ENCODE measurements at places on chromosomes 1 and 21.

DNA sequence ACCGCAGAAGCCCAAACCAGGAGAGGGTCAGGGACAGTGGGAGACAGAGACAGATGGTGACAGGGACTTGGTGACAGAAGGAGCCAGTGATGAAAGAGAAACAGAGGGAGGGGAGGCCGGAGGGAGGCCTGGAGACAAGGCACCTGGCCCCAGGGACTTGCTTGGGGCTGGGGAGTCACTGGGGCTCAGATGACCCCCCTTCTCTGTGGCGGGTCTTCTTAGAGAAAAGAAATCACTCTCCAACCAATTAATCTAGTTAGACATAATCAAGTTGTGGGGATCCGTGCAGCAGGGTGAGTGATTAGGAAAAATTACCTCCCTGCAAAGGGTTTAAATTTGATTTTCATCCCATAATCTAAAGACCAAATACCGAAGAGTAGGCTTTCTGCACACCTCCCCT lies 519.8 kb downstream of the PTPRU start:
- DNase-seq: no peak

DNA sequence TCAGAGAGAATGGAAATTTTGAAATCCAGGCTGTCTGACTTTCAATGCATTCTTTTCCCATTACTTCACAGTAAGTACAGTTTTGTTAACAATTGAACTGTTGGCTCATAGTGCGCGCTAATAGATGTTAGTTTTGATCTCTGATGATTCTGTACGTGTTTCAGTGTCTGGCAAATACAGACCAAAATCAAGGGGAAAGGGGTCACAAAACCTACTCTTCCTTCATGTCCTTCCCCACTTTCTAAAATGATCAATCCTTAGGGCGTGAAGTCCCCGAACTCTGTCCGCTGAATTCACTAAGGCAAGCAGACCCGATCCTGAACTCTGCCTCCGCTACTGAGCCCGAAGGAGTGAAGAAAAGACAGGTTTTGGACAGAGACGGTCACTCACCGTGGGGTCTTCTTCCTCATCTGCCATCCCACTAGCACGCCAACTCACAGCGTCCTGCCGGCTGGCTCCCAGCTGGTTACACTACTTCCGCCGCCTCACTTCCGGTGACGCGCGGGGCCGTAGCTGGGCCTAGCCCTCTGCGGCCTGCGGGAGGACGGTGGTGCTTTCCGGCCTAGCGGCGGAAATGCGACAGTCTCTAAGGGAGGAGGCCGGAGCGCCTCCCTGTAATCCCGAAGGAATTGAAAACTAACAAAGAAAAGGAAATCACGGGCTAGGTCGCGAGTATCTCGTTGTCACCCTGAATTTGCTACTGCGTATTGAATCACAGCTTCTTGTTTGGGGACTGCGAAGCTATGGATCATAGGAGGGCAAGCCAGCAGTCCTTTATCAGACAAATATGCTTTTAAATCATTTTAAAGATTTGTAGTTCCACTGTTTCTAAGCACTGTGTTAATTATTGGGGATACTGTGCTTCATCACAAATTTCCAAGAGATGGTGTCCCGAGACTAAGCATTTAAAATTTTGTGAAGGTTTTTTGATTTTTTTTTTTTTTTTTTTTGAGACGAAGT lies at the start of gene TAF13:
Gene TAF13 (minus strand): TSS at position 473 of the 960 bp plus-strand sequence. CDS start 56 bp downstream, at position 417.
- DNase-seq: peak; percentile 68

DNA sequence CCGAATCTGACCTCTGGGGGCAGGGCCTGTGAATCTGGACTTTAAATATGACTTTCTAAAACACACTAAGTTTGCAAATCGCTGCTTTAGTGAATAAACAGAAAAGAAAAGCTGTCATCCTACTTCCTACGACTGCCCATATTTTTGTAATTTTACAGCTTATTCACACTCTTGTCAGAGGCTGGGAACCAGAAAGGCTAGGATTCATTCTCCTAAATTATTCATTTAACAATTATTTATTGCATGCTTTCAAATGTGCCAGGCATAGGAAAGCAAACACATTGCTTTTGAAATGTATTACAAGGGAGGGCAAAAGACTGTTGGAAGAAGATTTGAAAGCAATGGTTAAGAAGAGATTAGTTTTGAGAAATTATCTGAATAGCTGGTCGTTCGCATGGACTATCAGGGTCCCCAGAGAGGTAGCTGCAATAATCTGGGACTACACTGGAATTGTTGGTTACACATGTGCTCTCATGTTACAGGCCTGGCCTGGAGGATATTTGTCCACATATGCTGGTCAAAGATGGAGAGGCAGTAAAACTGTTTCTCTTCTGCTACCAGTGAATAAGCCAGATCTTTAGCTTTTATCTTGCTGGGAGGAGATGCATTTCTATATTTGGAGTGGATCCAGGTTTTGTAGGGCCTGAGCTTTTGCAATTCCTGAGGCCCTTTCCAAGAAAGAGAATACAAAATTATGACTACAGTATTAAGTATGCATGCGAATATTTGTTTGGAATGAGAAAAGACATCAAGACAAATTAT lies 29.6 kb upstream of the SFPQ start:
- no peak for DNase-seq

GRCh38 chr21:38937286-38937790 lies 131.6 kb downstream of the ETS2 start:
- no peak for DNase-seq

- DNase-seq: no peak
Observed at GRCh38 chr1:55641947-55642346, 426.8 kb upstream of the USP24 start.

DNA sequence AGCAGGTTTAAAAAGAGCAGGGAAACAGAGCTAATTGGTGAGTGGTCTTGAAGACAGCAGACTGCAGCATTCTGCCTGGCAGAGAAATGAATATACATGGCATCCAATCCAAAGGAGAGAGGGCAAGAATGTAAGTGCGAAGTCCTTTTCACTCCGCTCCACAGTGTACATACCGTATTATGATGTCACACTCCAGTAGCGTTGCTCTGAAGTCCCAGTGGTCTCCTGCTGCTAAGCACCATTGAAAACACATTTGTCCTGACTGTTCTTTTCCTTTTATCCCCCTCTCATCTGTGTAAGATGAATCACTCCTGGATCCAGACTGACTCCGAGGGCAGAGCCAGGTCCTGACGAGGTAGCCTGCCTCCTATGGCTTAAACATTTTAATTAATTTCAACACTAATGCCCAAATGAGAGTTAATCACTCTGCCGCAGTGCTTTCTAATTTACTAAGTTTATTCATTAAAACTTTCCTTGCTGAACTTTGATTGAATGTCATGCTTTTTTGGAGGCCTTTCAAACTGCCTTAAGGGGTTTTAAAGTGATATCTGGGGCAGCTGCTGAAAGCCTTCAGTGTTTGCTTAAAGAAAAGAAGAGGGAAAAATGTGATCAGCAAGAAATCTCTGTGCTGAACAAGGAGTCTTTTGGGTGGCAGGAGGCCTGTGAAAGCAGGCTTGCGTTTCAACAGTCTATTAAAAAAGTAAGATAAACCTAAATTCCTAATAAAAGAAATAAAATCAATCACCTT lies 227.2 kb downstream of the ATG4C start:
- no peak for DNase-seq

GRCh38 chr1:54459726-54460191 lies 53.6 kb upstream of the SSBP3 start:
- DNase-seq: no peak

DNA sequence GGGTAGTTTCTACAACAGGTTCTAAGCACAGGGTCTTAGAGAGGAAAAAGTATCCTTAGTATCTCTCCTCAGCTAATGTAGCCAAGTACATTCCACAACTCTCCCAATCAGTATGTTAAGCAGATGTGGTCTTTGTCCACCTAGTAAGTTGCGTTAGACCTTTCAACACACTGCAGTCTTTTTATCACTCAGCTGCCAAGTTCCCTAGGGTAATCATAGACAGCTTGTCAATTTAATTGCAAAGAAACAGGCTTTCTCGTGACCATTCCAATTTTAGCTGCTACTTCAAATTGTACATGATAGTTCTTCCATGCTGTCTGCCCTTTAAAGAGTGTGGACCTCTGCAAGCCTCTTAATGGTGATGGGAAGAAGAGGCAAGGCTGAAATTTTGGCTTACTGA lies 211.8 kb upstream of the PKN2 start:
- DNase-seq: no peak

DNA sequence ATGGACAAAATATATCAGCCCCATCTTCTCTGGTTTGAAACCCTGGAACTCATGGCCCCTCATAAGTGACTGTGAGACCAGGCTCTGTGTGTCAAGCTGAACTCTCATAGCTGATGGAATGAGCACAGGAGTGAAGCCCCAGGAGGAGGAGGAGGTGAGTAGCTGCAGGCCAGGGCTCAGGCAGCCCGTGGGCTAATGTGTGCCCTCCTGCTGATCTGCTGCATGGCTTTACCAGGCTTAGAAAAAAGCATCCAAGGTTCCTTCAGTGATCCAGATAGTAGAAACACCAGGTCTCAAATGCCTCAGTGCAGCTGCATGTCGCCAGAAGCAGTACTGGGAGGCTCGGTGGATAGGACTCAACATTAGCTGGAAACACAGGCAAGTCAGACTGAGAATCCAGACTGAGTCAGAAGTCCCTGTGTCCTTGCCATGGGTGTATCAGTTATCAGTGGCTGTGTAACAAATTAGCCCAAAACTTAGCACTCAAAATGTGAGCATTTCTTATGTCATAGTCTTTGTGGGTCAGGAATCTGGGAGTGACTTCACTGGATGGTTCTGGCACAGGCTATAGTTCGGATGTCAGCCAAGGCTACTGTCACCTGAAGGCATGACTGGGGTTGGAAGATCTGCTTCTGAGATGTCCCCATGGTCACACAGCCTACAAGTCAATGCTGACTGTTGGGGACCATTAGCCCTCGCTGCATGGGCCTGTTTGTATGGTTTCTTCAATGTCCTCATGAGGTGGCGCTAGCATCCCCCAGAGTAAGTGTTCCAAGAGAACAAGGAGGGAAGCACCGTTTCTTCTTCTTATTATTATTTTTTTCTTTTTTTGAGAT lies 255.4 kb upstream of the IRF2BP2 start:
- no peak for DNase-seq

GRCh38 chr1:229836324-229836723 lies 210.3 kb downstream of the URB2 start:
- no peak for DNase-seq

DNA sequence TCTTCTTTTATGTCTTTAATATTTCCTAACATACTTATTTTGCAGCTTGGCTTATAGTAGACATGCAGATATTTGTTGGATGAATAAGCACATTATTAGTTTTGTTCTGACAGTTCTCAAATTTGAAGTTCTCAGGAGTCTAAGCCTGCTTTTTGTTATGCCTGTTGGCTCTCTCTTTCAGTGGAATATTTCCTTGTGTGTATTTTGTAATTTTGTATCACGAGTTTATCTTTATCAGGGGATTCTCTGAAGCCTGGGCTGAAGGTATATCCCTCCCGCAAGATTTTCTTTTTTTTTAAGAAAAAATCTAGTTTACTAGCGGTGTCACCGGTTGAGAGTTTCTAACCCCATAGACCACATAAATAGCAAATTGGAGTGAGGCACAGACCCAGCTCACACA lies 105.9 kb downstream of the RGL1 start:
- no peak for DNase-seq

DNA sequence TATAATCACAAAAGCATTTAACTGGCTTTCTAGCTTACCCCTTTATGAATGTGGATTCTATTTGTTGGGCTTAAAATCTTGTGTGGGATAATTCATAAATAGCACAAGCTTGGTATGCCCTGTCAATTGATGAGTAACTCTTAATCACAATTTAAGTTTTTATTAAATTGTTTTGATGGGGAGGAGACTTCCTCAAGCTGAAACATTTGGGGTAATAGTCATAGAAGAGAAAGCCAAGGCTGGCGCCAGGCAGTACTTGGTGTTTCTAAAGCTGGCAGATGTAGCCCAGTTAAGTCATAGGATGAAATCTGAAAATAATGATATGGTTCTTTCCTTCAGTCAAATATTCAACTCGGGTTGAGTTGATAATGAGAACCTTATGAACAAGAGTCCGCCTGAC lies 167.2 kb downstream of the FMN2 start:
- DNase-seq: no peak

GRCh38 chr1:187157115-187157514 lies 328.4 kb downstream of the PLA2G4A start:
- no peak for DNase-seq

DNA sequence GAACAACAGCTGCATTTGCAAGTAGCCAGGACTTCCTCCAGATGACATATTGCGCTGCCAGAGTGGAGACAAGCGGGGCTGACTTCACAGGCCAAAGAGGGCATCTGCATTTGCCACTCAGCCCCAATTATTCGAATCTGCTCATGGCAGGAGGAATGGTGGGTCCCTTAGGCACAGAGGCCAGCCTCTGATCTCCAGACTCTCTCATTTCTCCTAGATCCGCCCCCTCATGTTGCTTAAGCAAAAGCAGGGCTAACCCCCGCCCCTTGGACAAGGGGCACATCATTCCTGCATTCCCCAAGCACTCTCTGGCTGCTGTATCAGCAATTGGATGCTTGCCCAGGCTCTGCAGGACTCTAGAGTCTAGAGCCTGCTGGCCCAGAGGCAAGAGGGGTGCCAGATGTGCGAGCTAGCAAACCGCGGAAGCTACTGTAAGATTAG lies 262.4 kb downstream of the ST6GALNAC3 start:
- no peak for DNase-seq

- DNase-seq: no peak
Observed at GRCh38 chr1:179814546-179814838, 63.1 kb downstream of the TOR1AIP2 start.

DNA sequence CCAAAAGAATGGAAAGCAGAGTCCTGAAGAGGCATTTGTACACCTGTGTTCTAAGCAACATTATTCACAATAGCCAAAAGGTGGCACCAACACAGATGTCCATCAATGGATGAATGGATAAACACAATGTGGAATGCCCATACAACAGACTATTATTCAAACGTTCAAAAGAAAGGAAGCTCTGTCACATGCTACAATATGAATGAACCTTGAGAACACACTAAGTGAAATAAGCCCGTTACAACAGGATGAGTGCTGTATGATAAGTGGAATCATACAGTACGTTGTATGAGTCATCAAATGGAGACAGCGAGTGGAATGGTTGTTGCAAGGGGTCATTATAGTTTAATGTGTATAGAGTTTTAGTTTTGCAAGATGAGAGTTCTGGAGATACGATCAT lies 80.1 kb downstream of the SH3BGR start:
- DNase-seq: no peak

DNA sequence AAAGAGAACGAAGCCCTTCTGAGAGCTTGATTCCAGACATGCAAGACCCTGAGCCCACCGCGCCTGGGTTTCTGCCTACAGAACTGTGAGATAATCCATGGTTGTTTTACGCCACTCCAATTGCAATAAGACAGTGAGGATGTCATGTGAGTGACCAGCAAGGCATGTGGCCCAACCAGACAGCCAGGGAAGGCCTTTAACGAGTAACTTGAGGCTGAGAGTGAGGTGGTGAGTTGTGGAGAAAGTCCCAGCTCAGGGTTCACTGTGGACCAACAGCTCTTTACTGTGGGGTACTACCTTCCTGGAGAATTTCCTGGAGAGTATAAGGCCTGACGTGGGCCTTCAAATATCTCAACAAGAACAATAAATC lies 153.9 kb downstream of the ETS2 start:
- DNase-seq: no peak

DNA sequence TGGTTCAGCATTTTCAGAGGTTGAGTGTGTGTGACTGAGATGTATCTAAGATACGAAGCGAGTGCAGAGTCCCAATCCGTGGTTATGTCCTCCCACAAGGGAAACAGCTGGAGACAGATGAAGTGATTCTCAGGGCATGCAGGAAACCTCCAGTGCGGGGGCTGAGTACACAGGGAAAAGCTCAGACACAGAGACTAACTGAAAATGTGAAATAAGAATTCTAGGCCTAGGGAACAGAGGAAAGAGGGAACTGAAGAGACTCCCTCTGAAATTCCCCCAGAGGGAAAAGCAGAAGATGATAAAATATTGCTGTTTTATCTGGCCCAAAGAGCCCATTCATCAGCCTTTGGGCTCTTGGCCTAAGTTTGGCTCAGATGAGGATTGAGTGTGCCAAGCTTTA lies 116.8 kb downstream of the LRRC53 start:
- no peak for DNase-seq

Data from stimulated activated CD4-positive, alpha-beta T cell treated with anti-CD3 and anti-CD28 coated beads, Interleukin-1b, Interleukin-23, amount 100 ng/mL, for 1 hour (primary cell).